ENCODE measurements at places on chromosomes 16 and 17.

GRCh38 chr16:2987833-2988232 lies 7.6 kb upstream of the PKMYT1 start:
- DNase-seq: no peak

DNA sequence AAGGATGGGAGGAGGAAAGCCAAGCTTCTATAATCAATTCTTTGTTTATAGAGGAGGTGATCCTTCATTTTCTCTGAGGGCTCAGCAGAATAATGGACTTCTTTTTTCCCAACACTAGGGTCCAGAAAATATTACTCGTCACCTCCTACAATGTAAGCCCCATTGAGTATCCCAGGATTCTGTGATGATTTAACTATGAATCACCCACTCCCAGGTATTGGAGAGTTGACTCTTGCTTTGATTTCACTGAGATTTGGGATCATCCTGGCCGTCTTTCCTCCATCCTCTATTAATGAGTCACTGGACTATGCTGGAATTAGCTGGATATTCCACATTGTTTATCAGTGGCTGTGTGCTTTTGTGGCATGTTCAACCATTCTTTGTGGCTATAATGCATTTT lies 452.0 kb downstream of the NPIPA7 start:
- DNase-seq: no peak

GRCh38 chr16:66346221-66346620 lies 20.3 kb upstream of the CDH5 start:
- no peak for DNase-seq

GRCh38 chr16:4206680-4207079 lies 35.2 kb downstream of the SRL start:
- no peak for DNase-seq

DNA sequence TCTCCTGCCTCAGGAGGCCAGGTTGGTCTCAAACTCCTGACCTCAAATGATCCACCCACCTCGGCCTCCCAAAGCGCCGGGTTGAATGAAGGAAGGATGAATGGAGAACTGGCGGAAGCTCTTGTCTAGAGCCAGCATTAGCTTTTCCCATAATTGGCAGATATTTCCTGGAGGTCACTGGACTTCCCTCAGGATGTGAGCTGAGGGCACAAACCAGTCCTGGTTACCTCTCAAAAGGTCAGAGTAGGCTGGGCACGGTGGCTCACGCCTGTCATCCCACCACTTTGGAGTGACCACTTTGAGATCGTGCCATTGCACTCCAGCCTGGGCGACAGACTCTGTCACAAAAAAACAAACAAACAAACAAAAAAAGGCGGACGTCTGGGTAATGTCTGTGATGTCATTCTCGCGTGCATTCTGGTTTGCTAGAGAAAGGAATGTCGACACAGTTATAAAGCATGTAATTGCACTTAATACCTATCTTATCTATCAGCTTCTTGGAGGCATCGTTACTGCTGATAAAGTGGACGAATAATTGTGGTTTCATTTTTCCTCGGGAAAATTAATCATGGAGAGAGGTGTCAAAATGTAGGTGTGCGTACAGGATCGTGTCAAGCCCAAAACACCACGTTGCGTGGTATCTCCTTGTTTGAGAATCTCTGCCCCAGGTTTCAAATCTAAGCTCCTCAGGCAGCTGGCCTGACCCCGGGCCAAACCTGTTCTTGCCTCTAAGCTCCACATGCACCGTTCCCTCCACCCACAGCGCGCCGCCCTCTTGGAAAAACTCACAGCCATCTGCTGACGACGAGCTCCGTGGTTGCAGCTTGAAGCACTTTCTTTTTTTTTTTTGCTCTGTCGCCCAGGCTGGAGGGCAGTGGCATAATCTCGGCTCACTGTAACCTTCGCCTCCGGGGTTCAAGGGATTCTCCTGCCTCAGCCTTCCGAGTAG lies 6.4 kb upstream of the CRK start:
- DNase-seq: no peak

GRCh38 chr16:86783636-86784626 lies 205.6 kb downstream of the FOXL1 start:
- no peak for DNase-seq

DNA sequence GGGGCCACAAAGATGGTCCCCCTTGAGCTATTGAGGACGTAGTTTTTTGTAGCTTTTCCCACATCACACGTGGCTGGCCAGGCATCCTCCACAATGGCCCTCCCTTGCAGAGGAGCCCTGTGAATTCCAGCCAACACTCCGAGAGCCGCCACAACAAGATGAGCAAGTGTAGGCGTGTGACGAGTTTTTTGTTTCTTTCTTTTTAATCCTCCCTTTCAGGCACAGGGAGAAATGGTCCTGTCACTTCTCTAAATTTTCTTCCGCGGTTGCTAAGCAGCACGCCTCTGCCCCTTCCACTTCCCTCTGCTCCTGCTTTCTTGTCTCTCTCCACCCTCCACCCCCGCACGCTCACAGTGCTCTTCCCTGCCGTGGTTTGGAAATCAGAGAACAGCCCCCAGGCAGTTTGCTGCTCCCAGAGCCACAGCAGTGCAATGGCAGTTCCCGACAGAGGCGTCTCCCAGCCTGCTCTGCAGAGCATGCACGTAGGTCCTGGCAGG lies 68.0 kb upstream of the MRTFB start:
- DNase-seq: no peak

GRCh38 chr17:78200451-78200850 lies 13.3 kb downstream of the AFMID start:
- no peak for DNase-seq

- no peak for DNase-seq
Measured at GRCh38 chr16:66979011-66979717, 9.2 kb upstream of the CES4A start.

DNA sequence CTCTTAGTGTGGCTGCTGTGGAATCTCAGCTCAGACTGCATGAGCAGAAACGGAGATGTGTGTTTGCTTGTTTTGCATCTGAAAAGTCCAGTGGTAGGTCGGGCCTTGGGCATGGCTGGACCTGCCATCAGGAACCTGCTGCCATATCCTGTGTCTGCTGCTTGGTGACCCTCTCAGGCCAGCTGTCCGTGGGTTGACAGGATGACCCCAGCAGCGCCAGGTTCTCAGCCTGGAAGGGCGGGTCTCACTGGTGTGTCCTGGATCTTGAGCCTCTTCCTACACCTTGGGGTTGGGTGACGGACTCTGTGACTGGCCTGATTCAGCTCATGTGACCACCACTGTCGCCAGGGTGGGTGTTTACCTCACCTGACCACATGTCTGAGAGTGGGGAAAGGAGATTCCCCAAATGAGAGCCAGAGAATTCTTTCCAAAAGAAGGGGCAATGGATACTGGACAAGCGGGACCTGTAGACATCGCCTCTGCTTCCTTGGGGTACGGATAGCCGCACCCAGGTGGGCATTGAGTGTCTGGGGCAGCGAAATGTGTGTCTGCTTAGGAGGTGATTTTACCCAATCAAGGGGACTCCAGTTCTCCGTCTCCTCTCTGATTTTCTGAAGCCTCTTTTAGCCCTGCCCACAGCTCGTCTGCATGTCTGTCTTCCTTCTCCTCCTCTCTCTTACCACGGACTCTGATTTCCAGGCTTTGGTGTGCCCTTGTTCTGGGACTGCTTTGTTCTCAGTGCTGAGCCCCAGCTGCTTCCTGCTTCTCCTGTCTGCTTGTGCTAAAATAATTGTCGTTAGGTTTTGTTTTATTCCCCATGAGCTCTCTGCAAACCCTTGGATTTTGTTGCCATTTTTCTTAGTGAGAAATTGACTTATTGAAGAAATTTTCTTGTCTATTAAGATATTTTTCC lies 399.7 kb downstream of the CPPED1 start:
- no peak for DNase-seq

DNA sequence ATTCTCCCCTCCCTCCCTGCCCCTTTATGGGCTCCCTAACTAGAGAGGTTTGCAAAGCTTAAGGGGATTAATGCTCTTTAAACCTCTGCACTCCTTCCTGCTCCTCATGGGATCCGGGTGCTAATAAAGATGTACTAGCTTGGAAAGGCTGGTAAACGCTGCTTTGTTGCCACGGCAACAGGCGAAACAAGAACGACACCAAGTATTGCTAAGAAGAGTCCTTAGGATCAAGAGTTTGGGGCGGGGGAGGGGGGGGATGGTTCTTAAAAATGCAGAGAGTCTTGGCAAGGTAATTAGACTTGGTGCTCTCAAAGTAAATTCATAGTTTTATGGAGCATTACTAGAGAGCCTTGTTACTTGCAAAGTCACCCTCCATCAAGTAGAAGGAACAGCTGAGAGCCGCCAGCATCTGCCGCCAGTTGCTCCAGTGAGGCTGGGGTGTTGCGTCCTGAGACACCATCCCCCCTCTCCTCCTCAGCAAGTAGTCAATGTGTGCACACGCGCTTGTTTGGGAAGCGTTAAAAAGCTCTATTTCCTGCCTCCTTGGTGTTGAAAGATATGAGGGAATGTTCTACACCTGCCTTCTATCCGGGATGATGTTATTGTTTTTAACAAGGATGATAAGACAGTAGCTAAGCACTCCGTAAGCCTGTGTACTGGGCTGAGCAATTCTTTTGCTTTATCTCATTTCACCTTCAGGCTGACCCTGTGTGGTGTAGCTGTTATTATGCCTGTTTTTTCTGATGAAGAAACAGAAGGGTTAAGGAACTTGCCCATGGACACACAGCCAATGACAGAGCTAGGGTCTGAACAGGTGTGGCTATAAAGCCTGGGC lies 190.9 kb downstream of the CCDC182 start:
- DNase-seq: no peak

GRCh38 chr16:84724606-84725309 lies 25.0 kb downstream of the USP10 start:
- DNase-seq: no peak

DNA sequence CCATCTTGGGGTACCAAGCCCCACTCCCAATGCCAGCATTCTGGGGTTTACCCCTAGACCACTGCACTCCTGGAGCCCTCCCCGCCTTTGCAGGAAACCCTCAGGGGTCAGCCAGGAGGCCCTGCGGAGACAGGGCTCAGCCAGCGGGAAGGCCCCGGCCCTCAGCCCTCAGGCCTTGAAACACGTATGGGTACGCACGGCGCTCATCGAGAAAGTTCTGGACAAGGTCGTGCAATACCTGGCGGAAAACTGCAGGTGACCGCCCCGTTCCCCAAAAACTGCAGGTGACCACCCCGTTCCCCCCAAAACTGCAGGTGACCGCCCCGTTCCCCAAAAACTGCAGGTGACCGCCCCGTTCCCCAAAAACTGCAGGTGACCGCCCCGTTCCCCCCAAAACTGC lies 24.7 kb downstream of the SGSM2 start:
- DNase-seq: no peak

GRCh38 chr17:61436995-61437704 lies 15.1 kb upstream of the TBX4 start:
- no peak for DNase-seq

DNA sequence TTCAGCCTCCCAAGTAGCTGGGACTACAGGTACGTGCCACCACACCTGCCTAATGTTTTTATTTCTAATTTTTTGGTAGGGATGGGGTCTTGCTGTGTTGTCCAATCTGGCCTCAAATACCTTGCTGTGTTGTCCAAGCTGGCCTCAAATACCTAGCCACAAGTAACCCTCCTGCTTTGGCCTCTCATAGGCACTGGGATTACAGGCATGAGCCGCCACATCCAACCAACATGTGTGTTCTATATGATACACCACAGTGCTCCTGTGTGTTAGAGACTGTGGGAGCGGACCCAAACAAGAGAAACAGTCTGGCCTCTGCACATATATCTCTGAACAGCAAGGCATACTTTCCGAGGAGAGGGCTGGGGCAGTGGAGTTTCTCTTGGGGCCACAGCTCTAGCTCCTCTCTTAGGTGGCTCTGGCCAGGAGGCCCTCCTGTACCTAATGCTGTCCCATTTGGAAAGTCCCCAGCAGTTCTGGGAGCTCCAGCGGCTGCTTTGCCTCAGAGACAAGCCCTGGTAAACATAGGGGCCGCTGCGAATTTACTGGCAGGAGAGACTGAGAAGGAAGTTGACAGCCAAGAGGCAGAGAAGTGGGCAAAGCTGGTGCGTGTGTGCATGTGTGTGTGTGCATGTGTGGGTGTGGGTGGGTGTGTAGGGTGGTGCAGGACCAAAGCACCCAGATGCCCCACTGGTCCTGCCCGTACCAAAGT lies 95.0 kb downstream of the RAB11FIP4 start:
- no peak for DNase-seq

DNA sequence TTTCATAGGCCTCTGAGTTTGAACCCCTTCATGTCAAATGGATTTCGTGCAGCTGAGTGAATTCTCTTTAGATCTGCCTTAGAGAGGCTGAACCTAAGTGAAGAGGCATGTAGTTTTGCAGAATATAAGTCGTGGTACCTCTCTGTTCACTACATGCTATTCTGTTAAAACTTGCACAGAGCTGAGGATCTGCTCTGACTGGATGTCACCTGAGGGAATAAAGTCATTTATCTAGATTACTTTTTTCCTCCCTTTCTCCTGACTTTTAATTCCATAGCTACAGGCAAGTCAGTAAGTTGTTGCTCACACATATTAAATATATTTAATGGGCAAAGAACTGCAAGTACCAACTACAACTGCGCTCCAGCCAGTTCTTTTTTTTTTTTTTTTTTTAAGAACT lies 64.7 kb downstream of the WNT3 start:
- DNase-seq: no peak

GRCh38 chr16:938752-939151 lies 32.0 kb downstream of the LMF1 start:
- DNase-seq: no peak

- no peak for DNase-seq
Measured at GRCh38 chr16:85447693-85448313, 165.3 kb upstream of the GSE1 start.

- no peak for DNase-seq
Measured at GRCh38 chr16:86865851-86866662, 287.7 kb downstream of the FOXL1 start.

- DNase-seq: no peak
Measured at GRCh38 chr16:760065-760464, 469 bp upstream of the MSLN start.

- DNase-seq: no peak
Measured at GRCh38 chr17:42849451-42850181, 1.4 kb upstream of the AOC3 start.

- no peak for DNase-seq
Measured at GRCh38 chr17:15490634-15491261, 23.3 kb upstream of the CDRT4 start.

DNA sequence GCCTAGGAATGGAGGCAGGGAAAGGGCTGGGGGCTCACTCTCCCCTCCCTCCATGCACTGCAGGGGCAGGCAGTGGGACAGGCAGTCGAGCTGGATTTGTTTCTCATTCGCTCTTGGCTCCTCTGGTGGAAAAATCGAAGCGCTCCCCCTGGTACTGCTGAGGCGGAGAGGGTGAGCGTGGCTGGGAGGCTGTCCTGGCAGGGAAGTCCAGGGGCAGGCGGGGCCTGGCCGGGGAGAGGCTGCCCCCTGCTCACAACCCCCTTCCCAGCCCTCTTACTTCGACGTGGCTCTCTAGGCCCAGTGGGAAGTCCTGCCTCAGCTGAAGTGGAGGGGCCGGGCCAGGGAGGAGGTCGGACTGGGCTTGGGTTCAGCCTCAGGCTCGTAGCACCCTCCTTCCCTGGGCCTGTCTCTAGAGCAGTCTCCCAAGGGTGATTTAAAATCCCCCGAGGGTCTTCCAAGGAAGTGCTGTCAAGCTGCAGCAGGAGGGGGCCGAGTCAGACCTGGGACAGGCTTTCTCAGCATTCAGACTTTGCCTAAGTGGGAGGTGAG lies 16.5 kb upstream of the TMEM92 start:
- no peak for DNase-seq
